ENCODE measurements at places on chromosomes 16 and 17.
A peak's percentile ranks its signal among the peaks of the same experiment; 100 is the strongest.

DNA sequence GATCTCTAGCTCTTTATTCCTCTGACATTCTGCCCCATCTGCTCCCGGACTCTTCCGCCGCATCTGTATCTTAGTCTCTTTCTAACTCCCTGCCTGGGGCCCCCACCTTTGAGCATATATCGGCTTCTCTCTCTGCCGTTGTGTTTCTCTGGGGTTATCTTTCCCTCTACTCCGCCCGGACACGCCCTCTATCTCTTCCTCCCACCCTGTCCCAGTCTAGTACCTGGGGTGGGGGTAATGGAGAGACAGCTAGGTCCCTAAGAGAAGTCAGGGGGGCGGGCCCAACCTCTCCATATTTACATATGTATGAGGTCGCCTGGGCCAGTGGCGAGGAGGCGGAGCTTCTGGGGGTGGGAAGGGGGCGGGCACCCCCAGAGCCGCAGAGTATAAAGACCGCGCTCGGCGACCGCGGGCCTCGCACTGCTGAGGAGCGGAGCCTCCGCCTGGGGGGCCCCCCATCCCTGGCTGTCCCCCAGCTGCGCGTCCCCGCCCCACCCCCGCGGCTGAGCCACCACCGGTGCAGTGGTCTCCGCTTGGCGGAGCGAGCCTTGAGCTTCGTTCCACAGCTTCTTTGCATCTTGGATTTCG lies at the start of gene ATP1B2:
Gene ATP1B2, plus strand, starts transcription at position 418 of the 588 bp plus-strand sequence. CDS start 593 bp downstream, outside the sequence.
- peak; percentile 50 for DNase-seq

DNA sequence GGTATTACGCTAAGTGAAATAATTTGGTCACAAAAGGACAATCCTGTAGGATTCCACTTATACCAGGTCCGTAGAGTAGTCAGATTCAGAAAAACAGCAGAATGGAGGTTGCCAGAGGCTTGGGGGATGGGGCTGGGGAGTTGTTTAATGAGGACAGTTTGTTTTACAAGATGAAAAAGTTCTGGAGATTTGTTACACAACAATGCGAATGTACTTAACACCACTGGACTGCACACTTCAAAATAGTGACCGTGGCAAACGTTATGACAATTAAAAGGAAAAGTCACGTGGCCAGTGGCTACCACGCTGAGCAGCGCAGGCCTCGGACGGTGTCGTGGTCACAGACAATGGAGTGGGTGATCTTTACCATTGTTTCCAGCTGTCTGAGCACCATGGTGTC lies 338.1 kb downstream of the SEC14L1 start:
- no peak for DNase-seq

DNA sequence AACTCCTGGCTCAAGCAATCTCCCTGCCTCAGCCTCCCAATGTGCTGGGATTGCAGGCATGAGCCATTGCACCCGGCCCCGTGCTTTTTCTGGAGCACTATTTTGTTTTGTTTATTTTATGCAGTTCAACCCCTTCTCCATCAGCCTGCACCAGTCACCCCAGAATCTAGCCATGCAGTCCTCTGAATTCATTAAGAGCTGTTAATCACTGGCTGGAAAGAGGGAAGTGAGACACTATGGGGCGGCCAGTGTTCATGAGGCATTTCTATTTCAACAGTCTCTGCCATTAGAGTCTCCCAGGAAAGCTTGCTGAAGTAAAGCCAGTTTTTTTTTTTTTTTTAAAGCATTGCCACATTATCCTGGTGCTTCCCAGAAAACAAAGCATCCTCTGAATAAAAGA lies 1.7 kb downstream of the VWA3A start:
- no peak for DNase-seq

- no peak for DNase-seq
Measured at GRCh38 chr17:40309949-40310510, 1.1 kb downstream of the RARA start.

- DNase-seq, result no peak
Measured at GRCh38 chr17:38908676-38909181, 16.7 kb upstream of the LASP1NB start.

DNA sequence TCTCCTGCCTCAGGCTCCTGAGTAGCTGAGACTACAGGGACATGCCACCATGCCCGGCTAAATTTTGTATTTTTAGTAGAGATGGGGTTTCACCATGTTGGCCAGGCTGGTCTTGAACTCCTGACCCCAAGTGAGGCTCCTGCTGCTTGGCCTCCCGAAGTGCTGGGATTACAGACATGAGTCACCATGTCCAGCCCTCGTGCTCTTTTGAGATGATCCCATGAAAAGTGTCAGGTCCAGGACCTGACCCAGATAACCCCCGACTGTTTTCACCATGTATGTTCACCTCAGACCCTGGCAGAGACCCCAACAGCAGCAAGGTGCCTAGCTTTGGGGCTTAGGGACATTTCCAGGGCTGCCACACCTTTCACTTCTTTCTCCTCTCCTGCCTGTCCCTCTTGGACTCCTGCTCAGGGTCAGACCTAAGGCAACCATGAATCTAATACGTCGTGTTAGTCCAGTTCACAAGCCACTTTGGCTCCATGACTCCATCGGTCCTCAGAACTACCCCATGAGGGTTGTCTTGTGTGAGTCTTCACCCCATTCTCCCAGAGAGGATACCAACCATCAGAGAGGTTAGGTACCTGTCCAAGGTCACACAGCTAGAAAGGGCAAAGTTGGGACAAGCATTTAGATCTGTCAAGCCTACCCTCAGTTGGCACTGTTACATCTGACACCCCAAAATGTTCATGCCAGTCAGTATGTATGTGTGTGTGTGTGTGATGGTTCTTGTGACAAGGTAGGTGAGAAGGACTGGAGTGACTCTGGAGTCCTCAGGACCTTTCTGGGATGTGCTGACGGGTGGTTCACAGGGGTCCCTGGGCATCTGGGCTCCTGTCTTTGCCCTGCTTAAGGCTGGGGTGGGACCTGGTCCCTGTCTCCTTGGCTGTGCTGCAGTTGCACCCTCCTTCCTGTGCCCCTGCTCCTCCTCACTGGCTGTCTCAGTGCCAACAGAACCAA lies 23.1 kb upstream of the MAP3K14 start:
- DNase-seq, result no peak

GRCh38 chr16:1109648-1110047 lies 13.6 kb upstream of the C1QTNF8 start:
- DNase-seq, result no peak

- DNase-seq, result no peak
Measured at GRCh38 chr16:4309833-4310266, 6.0 kb upstream of the GLIS2 start.

DNA sequence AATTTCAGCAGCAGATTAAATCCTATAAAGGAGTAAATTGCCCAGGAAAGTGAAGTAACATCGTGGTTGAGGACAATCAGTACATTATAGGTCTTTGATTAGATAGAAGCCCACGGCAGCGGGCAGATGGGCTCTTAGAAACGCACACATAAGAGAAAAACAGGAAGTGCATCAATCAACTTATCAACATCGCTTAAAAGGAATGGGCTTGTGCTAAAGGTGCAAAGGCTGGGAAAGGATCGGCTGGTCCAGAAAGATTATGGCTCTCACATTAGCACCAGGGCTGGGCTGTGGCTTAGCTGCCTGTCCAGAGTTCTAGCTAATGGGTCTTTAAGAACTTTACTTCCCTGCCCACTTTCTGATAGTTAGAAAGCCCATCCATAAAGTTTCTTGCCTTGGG lies 292.0 kb upstream of the TNRC6C start:
- DNase-seq, result no peak

GRCh38 chr17:16215965-16216316 lies 607 bp upstream of the NCOR1 start:
- no peak for DNase-seq
